ENCODE measurements at places on chromosomes 1 and 21. TPM values are rescaled to one million over a fixed set of nuclear protein-coding genes. Genes with fewer than 3 reads are reported as not detected.

Gene NOTCH2NLA
- 95.6 TPM for total RNA-seq

Gene CCDC27
- total RNA-seq, result not detected

Gene FALEC
- total RNA-seq, result not detected

Gene SLC6A9
- 1.2 TPM for total RNA-seq

Gene OR10Z1
- total RNA-seq, result not detected

Gene ASCL5
- under 0.01 TPM for total RNA-seq

Gene CATSPER4
- not detected for total RNA-seq

Gene CASZ1
- under 0.01 TPM for total RNA-seq

Gene HEYL
- not detected for total RNA-seq

Gene CD1C
- not detected for total RNA-seq

Gene PLPP3
- 251 TPM for total RNA-seq

Gene AQP10
- not detected for total RNA-seq

Gene STYXL2
- not detected for total RNA-seq

Gene CFAP107
- not detected for total RNA-seq

Gene RAB25
- not detected for total RNA-seq

Gene ZSWIM5
- total RNA-seq, result 0.20 TPM

Gene METTL13
- 24.2 TPM for total RNA-seq

Gene OXCT2
- total RNA-seq, result 1.6 TPM

Gene LORICRIN
- total RNA-seq, result not detected

Gene OPTC
- not detected for total RNA-seq

Gene VANGL2
- not detected for total RNA-seq

Gene HMGCS2
- not detected for total RNA-seq

Gene TMEM82
- not detected for total RNA-seq

Gene GRIK1
- not detected for total RNA-seq

Gene FAM72C
- total RNA-seq, result under 0.01 TPM

Gene SLAMF8
- total RNA-seq, result not detected

Gene RSPO1
- total RNA-seq, result under 0.01 TPM

Gene PPFIA4
- total RNA-seq, result 7.0 TPM

Gene CDKN2C
- 20.6 TPM for total RNA-seq

Gene RAB42
- total RNA-seq, result 8.5 TPM

Gene GCSAML
- not detected for total RNA-seq

Gene SH2D1B
- total RNA-seq, result under 0.01 TPM

Gene RHBDL2
- total RNA-seq, result 0.39 TPM

Gene GJA9
- not detected for total RNA-seq

Gene LRRC40
- 18.7 TPM for total RNA-seq

Gene OPRD1
- not detected for total RNA-seq

Gene C8B
- not detected for total RNA-seq

Gene PTGER3
- 0.37 TPM for total RNA-seq
